Gastrocnemius medialis (tissue), 4 donors: ENCODE measurements at places on chromosomes 13 and 19. TPM values are rescaled to one million over a fixed set of nuclear protein-coding genes. Genes with fewer than 3 reads are reported as not detected.

- DNase-seq = no peak
Observed at GRCh38 chr13:36753176-36753575, 65.8 kb upstream of the RFXAP start.

DNA sequence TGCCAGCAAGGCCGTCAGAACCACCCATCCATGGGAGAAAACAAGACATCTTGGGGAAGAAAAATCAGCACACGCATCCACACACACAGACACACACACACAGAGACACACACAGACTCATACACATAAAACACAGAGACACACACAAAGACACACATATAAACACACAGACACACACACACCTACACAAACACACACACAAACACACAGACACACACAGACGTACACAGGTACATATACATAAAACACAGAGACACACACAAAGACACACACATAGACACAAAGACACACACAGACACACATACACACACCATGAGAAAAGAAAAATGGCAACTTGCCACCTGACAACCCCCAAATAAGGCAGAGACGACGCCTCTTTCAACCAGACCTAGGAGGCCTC is 40.6 kb downstream of the ZIC5 start:
- no peak for DNase-seq

Gene PALM
- 6.6 TPM for total RNA-seq

Gene PPP1R13L
- 1.2 TPM for total RNA-seq

Gene ZNF776
- total RNA-seq = 8.1 TPM

Gene ZNF296
- total RNA-seq = not detected
